ENCODE measurements at places on chromosomes 6 and 20. TPM values are rescaled to one million over a fixed set of nuclear protein-coding genes. Genes with fewer than 3 reads are reported as not detected.

Gene PRL
- total RNA-seq: not detected

Gene UNC93A
- total RNA-seq: not detected

Gene BPIFB1
- not detected for total RNA-seq

Gene OTOR
- total RNA-seq: not detected

- no peak overlapping the region for H3K4me3 ChIP-seq
- DNase-seq: no peak
- no peaks in the 10 kb centered on the region for H3K4me1 ChIP-seq
- no peak overlapping the region for H3K27ac ChIP-seq
Observed at GRCh38 chr6:13604546-13605416, 10.4 kb upstream of the NOL7 start.

DNA sequence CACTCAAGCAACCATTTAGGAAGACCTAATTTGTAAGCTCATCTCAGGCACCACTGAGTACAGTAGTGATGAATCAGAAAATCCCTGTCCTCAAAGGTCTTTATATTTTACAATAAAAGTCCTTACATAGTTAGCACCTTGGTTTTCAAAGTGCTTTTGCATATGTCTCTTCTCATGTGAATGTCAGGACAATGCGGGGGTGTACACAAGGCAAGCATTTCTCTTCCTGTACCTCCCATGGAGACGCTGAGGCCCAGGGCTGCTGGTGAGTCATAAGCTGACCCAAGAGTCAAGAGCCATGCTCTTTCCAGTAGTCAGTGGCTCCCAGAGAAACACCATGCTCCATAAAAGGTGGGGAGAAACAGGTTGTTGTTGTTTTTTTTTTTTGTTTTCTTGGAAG lies 174.0 kb downstream of the GJA10 start:
- H3K27me3 ChIP-seq: no peaks in the 10 kb centered on the region
- no peak for DNase-seq
- H3K36me3 ChIP-seq: no peaks in the 10 kb centered on the region
- H3K4me1 ChIP-seq: no peaks in the 10 kb centered on the region

DNA sequence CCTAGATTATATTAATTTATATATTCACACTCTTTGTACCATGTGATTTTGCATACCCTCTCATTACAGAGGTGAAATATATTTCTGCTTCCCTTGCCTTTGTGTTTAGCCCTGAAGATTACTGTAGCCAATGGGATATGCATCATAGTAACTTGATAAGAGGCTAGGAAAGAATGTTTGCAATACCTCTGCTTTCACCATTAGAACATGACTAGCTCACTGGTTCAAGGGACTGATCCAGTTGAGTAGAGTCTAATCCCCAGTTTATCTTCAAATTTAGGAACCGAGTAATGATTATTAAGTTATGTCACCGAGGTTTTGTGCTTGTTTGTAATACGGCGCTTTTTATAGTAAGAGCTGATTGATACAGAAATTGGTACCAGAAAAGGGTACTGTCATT lies 552.6 kb upstream of the GJE1 start:
- H3K36me3 ChIP-seq: no peaks in the 10 kb centered on the region
- no peak for DNase-seq
- no peak overlapping the region for H3K4me3 ChIP-seq
- H3K27ac ChIP-seq: no peak overlapping the region
- no peaks in the 10 kb centered on the region for H3K4me1 ChIP-seq
